ENCODE measurements at places on chromosomes 16 and 17.

DNA sequence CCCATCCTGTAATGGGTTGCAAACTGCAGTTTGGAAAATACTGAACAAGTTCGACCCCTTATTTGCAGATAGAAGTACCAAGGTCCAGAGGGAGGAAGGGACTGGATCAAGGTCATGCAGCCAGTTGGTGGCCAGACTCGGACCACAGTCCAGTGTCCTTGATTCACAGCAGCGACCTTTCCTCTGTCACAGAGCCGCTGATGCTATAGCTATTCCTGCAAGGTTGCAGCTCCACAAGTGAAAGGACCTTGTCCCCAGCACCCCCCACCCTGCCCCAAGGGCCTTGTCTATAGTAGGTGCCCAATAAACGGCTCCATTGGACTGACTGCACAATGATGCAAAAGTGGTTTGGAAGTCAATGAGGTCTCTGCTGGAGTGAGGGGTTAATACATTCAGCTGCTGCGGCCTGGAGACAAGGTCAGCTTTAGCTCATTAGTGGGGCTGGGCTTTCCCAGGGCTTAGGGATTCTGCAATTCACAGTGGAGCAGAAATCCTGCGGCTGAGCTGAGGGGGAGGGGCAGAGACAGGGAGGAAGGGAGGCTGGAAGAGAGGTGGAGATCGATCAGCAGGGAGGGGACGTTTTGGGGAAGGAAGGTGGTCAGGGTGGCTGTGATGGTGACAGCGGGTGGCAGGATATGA is 13.4 kb upstream of the CRHR1 start:
- DNase-seq = no peak

DNA sequence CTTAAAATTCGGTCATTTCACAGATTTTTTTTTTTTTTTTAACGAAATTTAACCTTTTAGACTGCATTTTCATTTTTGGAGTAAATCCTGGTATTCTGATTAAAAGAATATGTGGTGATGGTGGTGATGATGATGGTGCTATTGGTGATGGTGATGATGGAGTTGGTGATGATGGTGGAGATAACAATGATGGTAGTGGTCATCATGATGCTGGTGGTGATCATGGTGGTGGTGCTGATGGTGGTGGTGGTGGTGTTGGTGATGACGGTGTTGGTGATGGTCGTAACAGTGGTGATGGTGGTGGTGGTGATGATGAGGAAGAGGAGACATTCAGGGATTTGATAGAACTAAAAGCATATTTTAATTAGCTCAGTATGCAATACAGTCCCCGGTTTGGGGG is 84.0 kb downstream of the TNRC6C start:
- no peak for DNase-seq

- no peak for DNase-seq
These were observed 12.0 kb downstream of the HS3ST6 start for GRCh38 chr16:1906055-1906845.

DNA sequence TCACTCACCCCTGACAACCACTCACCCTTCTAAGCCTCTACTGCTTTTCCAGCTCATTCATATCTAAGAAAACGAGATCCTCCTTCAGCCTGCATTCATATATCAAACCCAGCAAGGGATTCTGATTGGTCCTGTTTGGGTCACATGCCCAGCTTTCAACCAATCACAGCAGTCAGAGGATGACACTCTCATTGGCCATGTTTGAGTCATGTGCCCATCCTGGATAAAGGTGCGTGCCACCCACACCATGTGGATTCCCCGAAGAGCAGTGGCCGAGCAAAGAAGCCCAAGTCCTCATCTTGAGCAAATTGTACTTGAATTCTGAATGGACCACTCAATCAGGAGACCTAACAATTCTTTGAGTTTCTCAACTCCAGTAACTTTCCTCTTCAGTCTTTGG is 45.0 kb downstream of the SCNN1G start:
- DNase-seq = no peak

- DNase-seq = no peak
These were observed 51.1 kb downstream of the CENPV start for GRCh38 chr17:16301963-16302855.

DNA sequence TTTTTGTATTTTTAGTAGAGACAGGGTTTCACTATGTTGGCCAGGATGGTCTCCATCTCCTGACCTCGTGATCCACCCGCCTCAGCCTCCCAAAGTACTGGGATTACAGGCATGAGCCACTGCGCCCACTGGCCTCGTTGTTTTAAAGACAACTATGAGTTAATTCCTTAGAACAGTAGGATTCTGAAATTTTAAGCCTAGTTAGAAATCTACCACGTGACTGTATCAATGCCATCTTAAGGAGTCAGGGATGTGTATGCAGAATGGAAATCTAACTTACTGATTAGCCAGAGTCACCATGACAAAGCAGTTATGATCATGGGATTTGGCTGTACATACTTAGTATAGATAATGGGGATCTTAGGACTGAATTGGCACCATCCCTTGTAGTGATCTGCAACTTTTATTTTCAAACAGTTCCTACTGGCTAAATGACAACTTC is 2.8 kb downstream of the CEP20 start:
- no peak for DNase-seq

DNA sequence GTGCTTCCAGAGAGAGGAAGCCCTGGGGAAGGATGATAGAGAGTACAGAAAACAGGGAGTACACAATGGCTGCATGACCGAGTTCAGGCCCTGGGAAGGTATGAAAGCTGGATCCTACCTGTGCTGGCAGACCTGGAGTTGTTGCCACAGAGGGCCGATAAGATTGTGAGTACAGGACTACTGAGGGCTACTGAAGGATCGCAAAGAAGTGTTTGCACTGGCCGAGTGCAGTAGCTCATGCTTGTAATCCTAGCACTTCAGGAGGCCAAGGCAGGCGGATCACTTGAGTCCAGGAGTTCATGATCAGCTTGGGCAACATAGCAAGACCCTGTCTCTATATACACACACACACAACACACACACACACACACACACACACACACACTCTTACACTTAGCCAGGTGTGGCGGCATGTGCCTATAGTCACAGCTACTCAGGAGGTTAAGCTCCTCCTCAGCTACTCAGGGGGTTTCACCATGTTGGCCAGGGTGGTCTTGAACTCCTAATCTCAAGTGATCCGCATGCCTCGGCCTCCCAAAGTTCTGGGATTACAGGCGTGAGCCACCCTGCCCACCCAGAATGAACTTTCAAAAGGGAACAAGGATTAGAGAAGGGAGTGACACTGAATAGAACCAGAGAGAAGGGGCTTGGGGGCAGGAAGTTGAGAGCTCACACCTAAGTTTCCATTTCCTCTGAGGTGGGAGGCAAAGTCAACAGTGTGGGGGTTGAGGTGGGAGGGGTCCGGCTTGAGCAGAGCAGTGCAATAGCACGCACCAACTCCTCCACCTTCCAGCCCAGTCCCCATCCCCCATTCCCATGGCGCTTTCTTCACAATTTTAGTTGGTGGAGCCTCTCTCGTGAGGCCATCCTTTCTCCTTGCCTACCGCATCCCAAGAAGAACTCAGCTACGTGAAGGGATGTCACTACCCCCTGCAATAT is 7.5 kb downstream of the SCIMP start:
- no peak for DNase-seq

DNA sequence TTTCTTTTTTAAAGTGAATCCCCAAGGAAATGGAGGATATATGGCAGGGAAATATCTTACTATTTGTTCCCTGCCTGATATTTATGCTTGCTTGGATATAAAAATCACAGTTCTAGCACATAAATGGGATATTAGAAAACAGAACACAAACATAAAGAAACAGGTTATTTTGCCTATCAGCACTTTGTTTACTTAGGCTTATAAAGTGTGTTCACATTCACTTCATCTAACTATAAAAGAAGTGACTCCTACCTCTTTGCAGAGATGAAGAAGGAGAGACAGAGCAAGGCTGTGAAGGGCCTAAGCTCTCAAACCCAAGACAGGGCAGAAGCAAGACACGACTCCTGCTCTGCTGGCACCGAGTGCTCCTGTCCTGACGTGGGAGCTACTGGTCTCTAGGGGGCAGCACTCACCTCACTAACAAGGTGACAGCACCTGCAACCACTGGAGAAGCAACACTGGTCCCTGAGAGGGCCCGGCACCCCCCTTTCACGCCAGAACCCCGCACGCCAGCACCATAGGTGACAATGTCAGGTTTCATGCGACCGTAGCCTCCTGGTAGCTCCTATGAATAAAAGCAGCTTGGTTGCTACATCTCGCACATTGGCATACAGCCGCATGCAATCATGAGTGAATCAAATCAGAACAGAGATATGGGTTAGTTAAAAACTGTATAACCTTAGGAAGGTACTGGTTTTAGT is 32.0 kb downstream of the MBTPS1 start:
- no peak for DNase-seq

GRCh38 chr17:58303971-58304749 is 23.4 kb upstream of the MPO start:
- DNase-seq = peak; percentile 33

All from substantia nigra (tissue), 51 donors.